ENCODE measurements at places on chromosomes 11 and 22. TPM values are rescaled to one million over a fixed set of nuclear protein-coding genes. Genes with fewer than 3 reads are reported as not detected.
A peak's percentile ranks its signal among the peaks of the same experiment; 100 is the strongest.

GRCh38 chr11:119729951-119730613, 1.1 kb upstream of the NECTIN1 start:
- peak; percentile 73 for DNase-seq
- no peak overlapping the region for H3K27ac ChIP-seq
- H3K36me3 ChIP-seq: no peaks in the 10 kb centered on the region
- peaks cover 13% of the 10 kb centered on the region for H3K4me1 ChIP-seq
- peak overlapping the region; percentile 86 for H3K4me3 ChIP-seq

Gene APOBEC3B
- not detected for total RNA-seq

DNA sequence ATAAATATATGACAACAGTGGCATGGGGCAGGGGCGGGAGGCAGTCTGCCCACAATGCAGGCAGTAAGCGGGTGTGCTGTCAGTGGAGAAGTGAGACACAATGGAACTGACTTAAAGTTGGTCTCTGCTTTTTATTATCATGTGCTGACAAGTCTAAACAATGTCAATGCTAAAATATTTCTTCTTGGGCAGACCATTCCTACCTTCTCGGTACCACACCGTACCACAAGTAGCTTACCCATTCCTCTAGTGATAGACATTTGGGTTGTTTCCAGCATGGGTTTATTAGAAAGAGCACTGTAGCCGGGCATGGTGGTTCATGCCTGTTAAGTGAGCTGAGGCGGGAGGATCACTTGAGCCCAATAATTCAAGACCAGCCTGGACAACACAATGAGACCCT, 2.6 kb upstream of the CHADL start:
- no peaks in the 10 kb centered on the region for H3K27me3 ChIP-seq
- DNase-seq: no peak
- no peaks in the 10 kb centered on the region for H3K36me3 ChIP-seq

Gene PKNOX2
- total RNA-seq: 30.1 TPM

GRCh38 chr11:129189646-129190045, 2.5 kb downstream of the ARHGAP32 start:
- H3K4me3 ChIP-seq: no peak overlapping the region
- DNase-seq: no peak
- no peaks in the 10 kb centered on the region for H3K27me3 ChIP-seq

Gene C11orf42
- total RNA-seq: not detected

DNA sequence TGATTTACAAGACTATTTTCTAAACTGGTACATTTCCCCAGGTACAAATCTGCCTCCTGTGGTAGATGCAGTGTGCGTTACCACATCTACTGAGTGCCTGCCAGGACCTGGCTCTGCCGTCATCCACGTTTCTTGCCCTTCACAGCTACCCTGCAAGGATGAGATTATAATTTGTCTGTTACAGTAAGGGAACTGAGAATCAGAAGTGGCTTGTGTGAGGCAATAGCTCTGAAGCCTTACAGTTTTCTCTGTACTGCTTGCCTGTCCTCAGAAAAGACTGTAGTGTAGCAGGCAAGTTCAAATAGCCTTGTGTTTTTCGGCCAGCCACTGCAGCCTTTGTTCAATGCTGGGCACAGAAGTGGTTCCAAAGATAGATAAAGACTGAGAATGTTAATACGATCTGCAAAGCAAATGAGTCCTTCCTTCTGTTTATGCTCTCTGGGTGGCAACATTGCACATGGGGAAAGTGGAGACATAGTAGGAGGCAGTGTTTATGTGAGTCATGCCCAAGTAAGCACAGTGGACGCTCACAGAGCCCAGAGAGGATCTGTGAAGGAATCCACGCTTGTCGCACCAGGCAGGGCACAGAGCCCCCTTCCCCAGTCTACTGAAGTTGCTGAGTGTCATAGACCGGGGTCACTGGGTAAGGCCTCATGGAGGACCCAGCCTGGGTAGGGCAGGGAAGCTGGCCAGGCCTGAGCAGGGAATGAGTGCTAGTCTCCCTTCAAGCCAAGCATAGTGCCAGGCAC, 49.1 kb downstream of the MICAL2 start:
- H3K27ac ChIP-seq: peak overlapping the region; percentile 67
- DNase-seq: no peak
- H3K4me3 ChIP-seq: no peak overlapping the region
- no peaks in the 10 kb centered on the region for H3K27me3 ChIP-seq
- H3K4me1 ChIP-seq: peaks cover 37% of the 10 kb centered on the region

All from psoas muscle (tissue), 8 donors.